ENCODE measurements at places on chromosomes 6 and 20.
A peak's percentile ranks its signal among the peaks of the same experiment; 100 is the strongest.

GRCh38 chr6:75204959-75205775, 686 bp downstream of the COL12A1 start:
- DNase-seq, result no peak

DNA sequence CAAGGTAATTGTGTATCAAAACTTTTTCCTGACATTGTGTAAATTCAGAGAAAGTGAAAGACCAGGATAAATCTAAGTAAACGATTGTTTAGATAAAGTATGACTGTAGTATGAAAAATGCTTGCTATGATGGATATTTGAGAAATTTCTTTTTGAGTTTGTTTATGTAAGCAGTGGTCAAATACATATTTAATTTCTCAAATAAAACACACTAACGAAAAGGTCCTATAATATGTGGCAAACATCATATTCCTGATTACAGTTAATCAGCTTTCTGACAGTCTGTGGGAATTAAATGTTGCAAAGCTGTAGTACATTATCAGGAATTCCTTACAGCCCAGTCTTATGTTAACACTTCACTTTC, 636.9 kb downstream of the MMUT start:
- no peak for DNase-seq

- no peak for DNase-seq
These were observed 20.0 kb upstream of the TRAF3IP2 start for GRCh38 chr6:111625461-111626391.

DNA sequence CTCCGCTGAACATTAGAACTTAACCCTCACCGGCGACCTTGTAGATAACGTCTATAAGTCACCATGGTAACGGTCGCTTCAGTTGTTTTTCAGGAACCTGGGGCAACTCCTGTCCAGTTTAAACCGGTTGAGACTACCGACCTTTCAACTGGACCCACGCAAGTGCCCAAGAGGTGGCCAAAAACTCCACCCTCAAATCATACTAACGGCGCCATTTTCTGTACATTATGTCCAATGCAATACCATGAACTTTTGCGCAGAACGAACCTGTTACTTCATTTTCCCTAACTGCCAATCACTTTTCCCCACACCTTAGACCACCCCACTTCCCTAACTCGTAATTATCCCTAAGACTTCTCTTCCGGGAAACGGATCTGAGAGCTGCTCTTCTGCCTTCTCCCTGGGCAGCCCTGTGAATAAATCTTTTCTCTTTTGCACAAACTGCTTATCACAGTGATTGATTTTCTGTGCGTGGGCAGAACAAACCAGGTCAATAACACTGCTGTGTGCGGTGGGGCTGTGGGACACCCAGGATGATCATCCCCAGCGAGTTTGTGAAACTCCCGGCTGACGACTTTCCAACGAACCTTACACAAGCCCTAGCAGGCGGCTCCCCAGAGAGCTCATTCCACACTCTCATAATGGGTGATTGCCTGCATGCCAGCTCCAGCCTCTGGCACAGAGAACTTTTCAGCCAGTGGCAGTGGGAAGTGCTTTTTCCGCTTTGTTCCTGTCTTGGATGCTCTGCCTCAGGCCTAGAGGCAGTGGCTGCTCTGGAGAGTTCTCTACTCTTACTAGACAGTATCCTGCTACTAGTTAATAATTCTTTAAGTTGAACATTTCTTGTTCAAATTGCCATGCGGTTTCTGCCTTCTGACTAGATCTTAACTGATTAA, 28.6 kb downstream of the GPX5 start:
- no peak for DNase-seq

GRCh38 chr6:73854998-73855718, 159.2 kb downstream of the CD109 start:
- peak; percentile 83 for DNase-seq

GRCh38 chr6:167974640-167975344, 22.7 kb upstream of the KIF25 start:
- no peak for DNase-seq

DNA sequence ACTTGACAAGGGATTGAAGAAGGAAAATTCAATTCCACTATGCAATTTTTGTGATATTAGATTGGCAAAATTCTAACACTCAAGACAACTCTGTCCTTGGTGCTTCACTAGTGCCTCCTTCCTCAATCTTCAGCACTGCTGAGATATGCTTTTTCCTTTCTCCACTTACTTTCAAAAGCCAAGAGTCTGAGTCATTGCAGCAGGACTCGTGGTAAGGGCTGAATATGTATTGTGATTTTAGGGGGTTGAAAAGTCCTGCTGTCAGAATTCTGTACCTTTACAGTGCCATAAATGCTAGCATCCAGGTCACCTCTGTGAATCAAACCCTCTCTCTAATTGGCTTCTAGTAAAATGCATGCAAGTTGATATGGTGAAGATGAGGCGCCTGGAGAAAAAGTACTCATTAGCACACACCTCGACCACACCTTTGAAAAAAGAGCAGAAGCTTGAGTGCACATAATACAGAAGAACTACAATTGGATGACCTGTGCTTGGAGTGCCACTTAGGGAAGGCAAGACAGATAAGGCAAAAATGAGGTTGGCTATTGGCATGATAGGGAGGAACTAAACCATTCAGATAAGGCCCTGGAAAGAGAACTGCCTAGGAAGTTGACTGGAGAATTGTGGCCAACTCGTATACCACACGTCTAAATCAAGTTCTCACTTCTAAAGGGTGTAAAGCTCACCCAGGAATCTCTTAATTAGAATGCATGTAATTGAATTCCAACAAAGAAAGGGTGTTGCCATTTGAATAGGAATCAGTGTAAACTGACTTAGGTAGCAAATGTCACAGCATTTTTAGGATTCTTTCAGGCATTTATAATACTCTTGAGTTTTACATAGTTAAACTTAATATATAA, 43.6 kb upstream of the FAM83B start:
- no peak for DNase-seq

DNA sequence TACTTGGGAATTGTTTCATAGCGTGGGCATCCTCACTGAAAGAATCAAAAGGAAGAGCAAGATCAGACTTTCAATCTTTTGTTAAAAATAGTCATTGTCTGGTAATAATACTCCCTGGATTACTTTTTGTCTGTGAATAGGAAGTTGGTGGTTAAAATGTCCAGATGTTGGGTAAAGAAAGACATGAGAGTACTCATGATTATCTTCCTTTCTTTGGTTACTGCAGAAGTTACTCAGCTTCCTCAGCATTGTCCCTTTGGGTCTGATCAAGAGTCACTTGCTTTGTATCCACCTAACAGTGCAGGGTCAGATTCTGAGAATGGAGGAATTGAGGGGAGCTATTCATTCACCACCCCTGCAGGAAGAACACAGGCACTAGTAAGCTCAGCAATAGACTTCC, 54.6 kb downstream of the RIN2 start:
- DNase-seq, result peak; percentile 50

GRCh38 chr20:42958367-42959069, 231.2 kb downstream of the PTPRT start:
- DNase-seq, result no peak
